ENCODE measurements at places on chromosomes 3 and 15. TPM values are rescaled to one million over a fixed set of nuclear protein-coding genes. Genes with fewer than 3 reads are reported as not detected.
A peak's percentile ranks its signal among the peaks of the same experiment; 100 is the strongest.

- no peaks in the 10 kb centered on the region for H3K4me1 ChIP-seq
- no peak overlapping the region for H3K4me3 ChIP-seq
- H3K27me3 ChIP-seq = no peaks in the 10 kb centered on the region
- no peak for DNase-seq
- no peak overlapping the region for H3K27ac ChIP-seq
- no peaks in the 10 kb centered on the region for H3K36me3 ChIP-seq
Observed at GRCh38 chr3:70729845-70730244, 417.4 kb upstream of the MDFIC2 start.

GRCh38 chr15:62593681-62594399 is 428.8 kb upstream of the C2CD4B start:
- no peaks in the 10 kb centered on the region for H3K27me3 ChIP-seq
- H3K4me3 ChIP-seq = no peak overlapping the region
- H3K4me1 ChIP-seq = no peaks in the 10 kb centered on the region
- no peak overlapping the region for H3K27ac ChIP-seq
- no peak for DNase-seq

- H3K36me3 ChIP-seq = no peaks in the 10 kb centered on the region
- H3K27me3 ChIP-seq = no peaks in the 10 kb centered on the region
- H3K4me1 ChIP-seq = no peaks in the 10 kb centered on the region
- no peak overlapping the region for H3K27ac ChIP-seq
- DNase-seq = no peak
Observed at GRCh38 chr3:182083112-182083511, 371.4 kb downstream of the SOX2 start.

The IL17RB gene
- 61.6 TPM for total RNA-seq

DNA sequence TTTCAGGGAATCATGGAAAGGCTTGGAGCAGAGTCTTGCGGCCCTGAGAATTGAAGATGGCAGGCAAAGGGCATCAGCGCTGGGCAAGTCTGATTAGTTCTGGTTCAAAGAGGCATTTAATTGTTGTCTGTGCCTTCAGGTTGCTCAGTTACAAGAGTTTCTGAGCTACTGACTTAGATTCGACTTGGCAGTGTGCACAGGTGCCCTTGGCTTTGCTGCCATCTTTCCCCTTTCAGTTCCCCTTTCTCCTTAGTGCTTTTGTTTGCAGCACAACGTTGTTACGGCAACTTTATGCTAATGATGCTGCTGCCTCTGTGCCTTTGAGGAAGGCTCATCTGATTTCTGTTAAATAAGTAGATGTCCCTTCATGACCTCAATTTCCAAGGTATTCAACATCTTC is 12.5 kb downstream of the P2RY14 start:
- H3K27ac ChIP-seq = no peak overlapping the region
- no peaks in the 10 kb centered on the region for H3K4me1 ChIP-seq
- H3K27me3 ChIP-seq = no peaks in the 10 kb centered on the region
- no peaks in the 10 kb centered on the region for H3K36me3 ChIP-seq

DNA sequence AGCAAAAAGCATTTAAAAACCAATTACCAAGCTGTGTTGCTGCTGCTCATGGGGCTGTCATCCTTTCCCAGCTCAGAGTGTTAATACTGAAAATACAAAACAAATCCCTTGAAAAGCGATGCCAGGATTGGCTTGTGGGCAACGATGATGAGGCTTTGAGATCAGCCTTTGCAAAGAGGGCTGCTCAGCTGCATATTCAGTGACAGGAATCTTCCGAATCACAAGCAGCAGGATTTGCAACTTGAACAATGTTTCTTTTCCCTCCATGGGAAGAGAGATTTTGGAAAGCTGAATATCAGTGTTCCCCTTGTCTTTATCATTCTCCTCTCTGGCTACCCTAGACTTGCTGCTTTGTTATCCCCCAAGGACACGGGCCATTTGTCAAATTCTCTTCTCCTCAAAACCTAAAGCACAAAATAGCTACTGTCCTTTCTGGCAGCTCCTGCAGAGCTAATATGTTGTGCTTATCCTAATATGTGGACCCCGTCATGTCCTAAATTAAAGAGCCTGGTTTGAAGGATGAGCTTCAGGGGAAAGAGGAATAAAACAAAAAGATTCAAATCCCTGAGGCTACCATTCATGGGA is 375.8 kb downstream of the GAP43 start:
- H3K4me3 ChIP-seq = no peak overlapping the region
- H3K27me3 ChIP-seq = no peaks in the 10 kb centered on the region
- no peaks in the 10 kb centered on the region for H3K4me1 ChIP-seq
- no peak overlapping the region for H3K27ac ChIP-seq

The COL8A1 gene
- total RNA-seq = 9.2 TPM

DNA sequence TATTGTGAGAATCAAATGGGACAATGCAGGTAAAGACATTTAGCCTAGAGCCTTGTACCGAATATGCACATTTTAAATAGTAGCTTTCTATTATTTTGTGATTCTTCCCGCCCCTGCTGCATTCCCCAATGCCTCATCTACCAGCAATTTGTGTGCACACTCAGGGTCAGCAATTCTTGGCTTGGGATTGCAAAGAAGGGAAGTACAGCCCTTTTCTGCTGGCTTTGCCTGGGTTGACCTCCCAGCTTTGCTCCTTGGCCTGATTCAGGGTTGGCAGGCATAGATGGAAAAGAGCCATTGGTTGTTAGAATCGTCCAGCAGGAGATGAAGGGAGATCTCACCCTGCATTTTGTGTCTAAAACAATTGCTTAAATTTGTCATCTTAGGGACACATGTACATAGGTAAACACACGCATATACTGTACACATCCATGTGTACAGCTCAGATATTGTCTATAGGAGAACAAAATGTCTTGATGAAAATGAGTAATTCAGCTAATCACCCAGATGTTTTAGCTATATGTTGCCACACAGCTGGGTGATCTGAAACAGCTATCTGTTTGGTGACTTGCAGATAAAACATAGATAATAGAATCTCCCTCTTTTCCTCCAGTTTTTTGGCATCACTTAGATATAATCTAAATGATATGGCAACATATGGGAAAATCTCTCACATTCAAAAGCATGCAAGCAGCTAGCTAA is 340.9 kb upstream of the TBL1XR1 start:
- H3K4me1 ChIP-seq = peaks cover 3% of the 10 kb centered on the region
- peak overlapping the region; percentile 5 for H3K27ac ChIP-seq
- no peak for DNase-seq
- H3K36me3 ChIP-seq = no peaks in the 10 kb centered on the region
- H3K27me3 ChIP-seq = no peaks in the 10 kb centered on the region

The RNF7 gene
- 86.8 TPM for total RNA-seq

DNA sequence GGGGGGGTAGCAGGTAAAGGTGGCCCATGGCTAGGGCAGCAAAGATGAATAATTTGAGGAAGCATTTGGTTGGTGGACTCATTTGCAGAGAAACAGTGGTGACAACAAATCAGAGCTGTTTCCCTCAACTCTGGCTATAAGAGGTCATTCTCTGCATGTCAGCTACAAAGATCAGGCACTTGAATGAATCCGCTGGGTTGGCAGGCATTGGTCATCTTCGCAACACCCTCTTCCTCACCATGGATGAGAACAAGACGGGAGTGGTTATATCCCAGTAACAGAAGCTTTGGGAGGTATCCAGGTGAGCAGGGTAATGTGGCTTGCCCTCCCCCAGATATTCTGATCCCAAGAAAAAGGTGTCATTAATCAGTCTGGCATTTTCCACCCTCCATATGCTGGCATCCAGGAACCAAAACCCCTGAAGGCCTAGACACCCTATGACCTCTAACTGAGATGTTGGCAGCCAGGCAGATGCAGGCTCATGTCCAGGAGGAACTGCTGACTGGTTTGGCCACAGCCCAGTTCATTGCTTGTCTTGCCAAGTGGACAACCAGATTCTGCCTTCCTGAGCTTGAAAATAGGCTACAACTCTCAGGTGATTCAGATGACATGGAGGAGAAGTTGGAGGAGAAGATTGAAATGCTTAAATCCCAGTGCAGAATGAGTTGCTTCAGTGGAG is 108.9 kb upstream of the TRIM42 start:
- H3K4me3 ChIP-seq = no peak overlapping the region
- no peak overlapping the region for H3K27ac ChIP-seq
- no peaks in the 10 kb centered on the region for H3K36me3 ChIP-seq
- H3K27me3 ChIP-seq = no peaks in the 10 kb centered on the region
- DNase-seq = peak; percentile 27
- H3K4me1 ChIP-seq = no peaks in the 10 kb centered on the region

The SLC28A2 gene
- total RNA-seq = not detected

DNA sequence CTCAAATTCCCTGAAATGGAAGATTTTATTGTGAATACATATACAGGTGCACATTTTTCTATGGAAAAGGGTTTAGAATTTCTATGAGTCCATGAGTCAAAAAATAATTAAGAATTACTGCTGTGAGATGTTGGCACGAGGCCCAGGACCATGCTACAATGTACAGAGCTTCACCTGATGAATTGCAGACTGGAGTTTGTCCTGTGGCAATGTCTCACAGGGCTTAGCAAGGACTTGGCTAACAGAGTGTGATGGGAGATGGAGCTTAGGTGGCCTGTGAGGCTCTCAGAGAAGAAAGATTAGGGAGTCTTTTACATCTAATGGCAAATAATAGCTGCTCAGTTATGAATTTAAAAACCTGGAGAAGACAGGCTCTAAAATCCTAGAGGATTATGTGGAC is 219.5 kb upstream of the CBLB start:
- H3K4me3 ChIP-seq = no peak overlapping the region
- H3K27ac ChIP-seq = no peak overlapping the region
- no peak for DNase-seq
- H3K27me3 ChIP-seq = no peaks in the 10 kb centered on the region

- no peak overlapping the region for H3K27ac ChIP-seq
- no peak for DNase-seq
- H3K36me3 ChIP-seq = no peaks in the 10 kb centered on the region
- H3K4me1 ChIP-seq = no peaks in the 10 kb centered on the region
- no peak overlapping the region for H3K4me3 ChIP-seq
Observed at GRCh38 chr3:126835472-126836219, 131.6 kb downstream of the CHCHD6 start.

The VPS8 gene
- 86.3 TPM for total RNA-seq

DNA sequence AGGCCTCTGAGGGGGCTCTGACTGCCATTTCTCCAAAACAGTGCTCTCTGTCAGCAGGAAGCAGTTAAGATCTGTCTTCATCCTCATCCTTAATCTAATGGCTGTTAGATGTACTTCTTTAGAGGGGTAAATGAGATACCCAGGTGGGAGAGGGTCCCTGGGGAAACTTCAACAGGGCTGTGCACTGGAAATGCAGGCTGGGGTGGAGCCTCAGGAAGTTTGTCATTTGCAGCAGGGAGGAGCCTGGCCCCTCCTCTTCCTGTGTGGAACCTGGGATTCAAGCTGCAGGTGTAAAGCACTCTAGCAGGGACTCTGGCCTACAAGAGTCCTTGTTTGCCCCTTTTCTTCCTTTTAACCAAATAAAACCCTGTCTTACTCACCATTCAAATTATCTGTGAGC is 1173.6 kb downstream of the OTOL1 start:
- no peak overlapping the region for H3K27ac ChIP-seq
- no peak overlapping the region for H3K4me3 ChIP-seq
- no peaks in the 10 kb centered on the region for H3K4me1 ChIP-seq
- no peaks in the 10 kb centered on the region for H3K36me3 ChIP-seq
- DNase-seq = no peak

- H3K36me3 ChIP-seq = no peaks in the 10 kb centered on the region
- no peak overlapping the region for H3K27ac ChIP-seq
- DNase-seq = no peak
- H3K4me1 ChIP-seq = peaks cover 8% of the 10 kb centered on the region
- H3K4me3 ChIP-seq = no peak overlapping the region
- H3K27me3 ChIP-seq = no peaks in the 10 kb centered on the region
Observed at GRCh38 chr3:14461748-14462324, 59.4 kb downstream of the SLC6A6 start.

GRCh38 chr15:25860885-25861866 is 2.0 kb downstream of the ATP10A start:
- no peaks in the 10 kb centered on the region for H3K36me3 ChIP-seq
- H3K4me3 ChIP-seq = peak overlapping the region; percentile 76
- H3K4me1 ChIP-seq = peaks cover 5% of the 10 kb centered on the region

The LIPC gene
- total RNA-seq = not detected

The ADIPOQ gene
- total RNA-seq = 208 TPM

GRCh38 chr15:75109736-75110130 is 86.3 kb downstream of the PPCDC start:
- no peak overlapping the region for H3K27ac ChIP-seq
- no peaks in the 10 kb centered on the region for H3K4me1 ChIP-seq
- H3K27me3 ChIP-seq = no peaks in the 10 kb centered on the region
- H3K4me3 ChIP-seq = no peak overlapping the region
- DNase-seq = no peak

DNA sequence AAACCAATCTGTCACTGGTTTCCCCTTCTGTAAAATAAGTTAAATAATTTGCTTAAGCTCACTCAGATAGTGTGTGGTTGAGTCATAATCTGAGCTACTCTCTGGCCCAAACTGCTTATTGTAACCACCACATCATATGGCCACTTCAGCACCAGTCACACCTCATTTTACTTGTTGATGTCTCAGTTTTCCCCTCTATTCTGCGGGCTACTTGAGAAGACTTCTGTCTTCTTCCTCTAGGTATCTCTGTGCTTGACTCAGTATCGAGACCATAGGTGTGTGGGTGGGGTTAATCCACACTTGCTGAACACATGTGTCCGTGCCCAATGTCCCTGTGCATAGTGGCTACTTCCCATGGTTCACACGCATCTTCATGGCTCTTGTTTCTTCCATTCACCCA is 32.9 kb downstream of the CRYGS start:
- no peaks in the 10 kb centered on the region for H3K4me1 ChIP-seq
- DNase-seq = no peak
- no peak overlapping the region for H3K4me3 ChIP-seq
- H3K27ac ChIP-seq = no peak overlapping the region

The COL6A5 gene
- total RNA-seq = not detected

- no peaks in the 10 kb centered on the region for H3K27me3 ChIP-seq
- H3K4me1 ChIP-seq = no peaks in the 10 kb centered on the region
- DNase-seq = no peak
- no peak overlapping the region for H3K4me3 ChIP-seq
- H3K27ac ChIP-seq = no peak overlapping the region
Observed at GRCh38 chr3:15500107-15500724, 21.3 kb downstream of the COLQ start.

DNA sequence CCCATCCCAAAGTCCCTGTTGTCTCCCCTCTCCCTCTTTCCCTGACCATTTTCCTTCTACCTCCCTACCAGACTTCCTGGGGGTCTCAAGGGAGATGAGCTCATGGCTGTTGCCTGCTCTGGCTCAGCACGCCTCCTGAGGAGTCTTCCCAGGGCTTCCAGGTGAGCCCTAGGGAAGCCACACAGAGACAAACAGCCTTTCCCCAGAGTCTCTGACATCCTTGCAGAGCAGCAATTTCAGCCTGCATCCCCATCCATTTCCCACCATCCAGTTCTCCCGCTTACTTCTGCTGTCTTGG is 189.2 kb upstream of the LINGO1 start:
- H3K27ac ChIP-seq = no peak overlapping the region
- no peak for DNase-seq
- no peak overlapping the region for H3K4me3 ChIP-seq
- H3K27me3 ChIP-seq = peaks cover 9% of the 10 kb centered on the region

The SI gene
- total RNA-seq = not detected

Data from breast epithelium (tissue), 4 donors.